NCI-H146 (cell line): ENCODE measurements at places on chromosomes 4 and X.

GRCh38 chrX:105543283-105543682, 279.1 kb upstream of the NRK start:
- no peak for DNase-seq

GRCh38 chrX:13551610-13552009, 17.8 kb upstream of the EGFL6 start:
- DNase-seq, result no peak

DNA sequence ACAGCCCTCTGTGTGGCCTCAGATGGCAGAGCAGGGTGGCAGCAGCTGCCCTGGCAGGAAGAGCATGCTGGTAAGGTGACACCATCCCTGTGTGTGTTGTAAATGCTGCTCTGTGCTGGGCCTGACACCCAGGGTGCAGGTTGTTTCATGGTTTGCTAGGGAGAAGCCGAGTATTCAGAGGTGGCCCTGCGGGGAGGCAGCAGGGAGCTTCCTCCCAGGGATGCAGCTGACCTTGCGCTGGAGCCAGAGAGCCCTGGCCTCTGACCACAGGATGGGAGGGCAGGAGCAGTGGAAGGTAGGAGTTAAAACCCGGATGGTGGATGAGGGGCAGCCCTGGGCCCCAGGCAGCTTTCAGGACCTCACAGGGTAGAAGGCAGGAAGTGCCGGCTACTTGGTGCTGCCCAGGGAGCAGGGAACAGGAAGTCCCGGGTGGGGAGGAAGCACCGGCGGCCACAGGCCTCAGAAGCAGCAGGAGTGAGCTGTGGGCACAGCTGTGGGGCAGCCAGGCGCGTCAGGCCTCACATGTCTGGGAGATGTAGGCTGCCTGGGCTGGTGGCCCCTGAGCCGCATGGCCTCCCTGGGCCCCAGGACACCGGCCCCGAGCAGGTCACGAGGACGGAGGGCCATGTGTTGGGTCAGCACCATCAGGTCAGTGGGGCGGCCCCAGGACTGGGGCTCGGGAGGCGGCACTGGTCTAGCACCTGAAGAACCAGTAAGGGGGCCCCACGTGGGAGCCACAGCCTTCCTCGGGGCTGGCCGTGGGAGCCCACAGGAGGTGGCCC, 19.1 kb downstream of the SH3BP2 start:
- peak; percentile 68 for DNase-seq

GRCh38 chrX:104697294-104697693, 131.3 kb downstream of the IL1RAPL2 start:
- no peak for DNase-seq
